ENCODE measurements at places on chromosomes 5 and 9. TPM values are rescaled to one million over a fixed set of nuclear protein-coding genes. Genes with fewer than 3 reads are reported as not detected.

Gene SHB
- 56.4 TPM for total RNA-seq

Gene EIF4E1B
- not detected for total RNA-seq

Gene LRRC19
- total RNA-seq, result not detected

Gene CCL19
- total RNA-seq, result not detected

Gene PHF24
- total RNA-seq, result not detected

Gene SCGB3A2
- 0.51 TPM for total RNA-seq

Gene PCDHB7
- total RNA-seq, result not detected

Gene LSM11
- total RNA-seq, result 5.1 TPM

Gene FOXI1
- not detected for total RNA-seq

Gene DOK3
- 11.7 TPM for total RNA-seq

Gene MTX3
- 7.0 TPM for total RNA-seq

Gene SOX30
- not detected for total RNA-seq

DNA sequence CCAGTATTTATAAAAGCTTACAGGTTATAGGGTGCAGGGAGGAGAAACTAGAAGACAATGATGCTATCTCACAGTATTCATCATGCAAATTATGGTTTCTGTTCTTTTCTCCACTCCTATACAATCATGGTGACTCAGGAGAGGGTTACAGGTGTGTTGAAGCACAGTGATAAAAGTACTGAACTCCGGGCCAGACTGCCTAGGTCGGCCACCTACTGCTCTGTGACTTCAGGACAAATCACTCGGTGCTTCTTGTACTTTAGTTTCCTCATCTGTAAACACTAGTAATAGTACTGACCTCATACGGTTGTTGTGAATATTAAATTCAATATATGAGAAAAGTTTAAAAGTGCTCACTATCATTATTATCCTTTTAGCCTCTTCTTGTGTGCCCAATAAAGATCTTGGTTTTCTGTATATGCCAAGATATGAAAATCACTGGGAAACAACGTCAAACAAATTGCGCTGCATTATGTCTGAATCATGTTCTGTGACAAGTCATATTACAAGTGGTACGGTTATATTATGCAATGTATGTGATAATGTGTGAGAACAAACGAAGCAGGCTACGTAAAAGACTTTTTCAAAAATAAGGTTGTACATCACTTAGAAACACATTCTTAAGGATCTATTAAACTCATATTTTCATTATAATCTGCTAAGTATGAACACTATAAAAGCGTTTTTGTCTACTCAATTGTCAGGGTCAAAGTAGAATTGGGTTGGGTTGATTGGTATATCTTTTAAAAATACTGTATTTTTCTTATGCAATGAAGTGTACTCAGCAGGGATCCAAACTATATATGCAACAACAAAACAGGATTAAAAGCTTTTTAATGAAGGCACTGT, 153.3 kb downstream of the EFNA5 start:
- H3K4me1 ChIP-seq, result peaks cover 38% of the 10 kb centered on the region
- H3K4me3 ChIP-seq, result no peak overlapping the region
- no peak overlapping the region for H3K27ac ChIP-seq
- no peaks in the 10 kb centered on the region for H3K36me3 ChIP-seq
- H3K27me3 ChIP-seq, result no peaks in the 10 kb centered on the region

- no peak overlapping the region for H3K27ac ChIP-seq
- H3K36me3 ChIP-seq, result no peaks in the 10 kb centered on the region
- H3K4me3 ChIP-seq, result no peak overlapping the region
Observed at GRCh38 chr9:27088981-27089380, 20.0 kb upstream of the TEK start.

- H3K27me3 ChIP-seq, result no peaks in the 10 kb centered on the region
- peaks cover 21% of the 10 kb centered on the region for H3K4me1 ChIP-seq
- H3K4me3 ChIP-seq, result peak within 1 kb of the TSS; percentile 96
- peaks cover 5% of the 10 kb centered on the region for H3K36me3 ChIP-seq
- peak; percentile 84 for DNase-seq
- peak within 1 kb of the TSS; percentile 80 for H3K27ac ChIP-seq
Observed at GRCh38 chr9:137618105-137619067, at the start of gene EHMT1. EHMT1 (plus strand) TSS chr9:137619005; CDS start chr9:137619029, 24 bp downstream.

GRCh38 chr5:137831526-137831925, 36.1 kb upstream of the MYOT start:
- no peaks in the 10 kb centered on the region for H3K36me3 ChIP-seq
- H3K4me3 ChIP-seq, result no peak overlapping the region
- no peaks in the 10 kb centered on the region for H3K27me3 ChIP-seq
- peaks cover 27% of the 10 kb centered on the region for H3K4me1 ChIP-seq
- no peak overlapping the region for H3K27ac ChIP-seq

DNA sequence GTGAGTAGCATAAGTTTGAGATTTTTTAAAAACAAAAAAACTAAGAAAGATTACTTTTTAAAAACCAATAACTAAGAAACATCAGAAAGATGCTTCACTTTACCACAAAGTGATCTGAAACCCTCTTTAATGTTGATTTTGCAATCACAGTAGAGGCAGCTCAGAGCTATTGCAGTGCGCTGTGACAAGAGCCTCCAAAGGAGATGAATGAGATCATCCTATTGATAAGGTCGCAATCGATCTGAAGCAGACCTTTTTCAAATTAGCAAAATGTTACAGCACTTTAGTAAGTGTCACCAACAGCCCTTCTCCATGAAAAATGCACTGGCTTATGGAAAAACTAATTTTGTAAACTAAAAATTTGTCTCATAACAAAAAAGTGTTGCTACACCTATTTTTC, 284.6 kb upstream of the EFNA5 start:
- no peak for DNase-seq
- no peak overlapping the region for H3K4me3 ChIP-seq
- H3K27me3 ChIP-seq, result no peaks in the 10 kb centered on the region
- H3K36me3 ChIP-seq, result no peaks in the 10 kb centered on the region
- H3K27ac ChIP-seq, result no peak overlapping the region

DNA sequence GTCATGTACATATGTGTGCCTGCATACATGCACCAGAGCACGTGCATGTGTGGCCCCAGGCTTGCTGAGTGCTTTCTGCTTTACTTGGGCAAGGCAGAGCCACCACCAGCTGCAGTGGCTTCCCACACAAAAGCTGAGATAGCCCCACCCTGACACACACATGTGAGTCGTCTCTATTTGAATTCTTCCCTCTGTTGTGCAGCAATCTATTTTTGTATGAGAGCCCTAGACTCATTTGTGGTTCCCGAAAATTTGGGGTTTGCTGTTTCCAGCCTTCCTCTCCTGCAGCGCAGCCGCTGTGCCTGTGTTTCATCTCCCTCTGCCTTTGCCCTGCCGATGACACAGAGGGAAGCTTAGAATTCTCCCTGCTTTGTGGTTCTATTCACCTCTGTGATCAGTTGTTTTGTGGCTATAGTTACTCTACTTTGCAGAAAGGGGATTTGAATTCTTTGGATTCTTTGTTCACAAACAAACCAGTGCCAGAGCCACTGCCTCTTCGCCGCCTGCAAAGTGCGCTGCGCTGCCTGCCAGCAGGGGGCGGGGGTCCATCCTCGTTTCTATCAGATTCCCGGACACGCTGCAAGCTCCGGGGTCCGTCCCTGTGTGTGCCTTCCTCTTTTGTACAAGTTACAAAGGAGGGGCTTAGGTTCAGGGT, 95.8 kb upstream of the DAP start:
- no peak overlapping the region for H3K27ac ChIP-seq
- peak overlapping the region; percentile 40 for H3K4me3 ChIP-seq
- H3K4me1 ChIP-seq, result peaks cover 33% of the 10 kb centered on the region
- H3K27me3 ChIP-seq, result no peaks in the 10 kb centered on the region
- DNase-seq, result peak; percentile 62

- no peak for DNase-seq
- no peaks in the 10 kb centered on the region for H3K36me3 ChIP-seq
- no peak overlapping the region for H3K4me3 ChIP-seq
- no peaks in the 10 kb centered on the region for H3K27me3 ChIP-seq
- H3K4me1 ChIP-seq, result peaks cover 70% of the 10 kb centered on the region
- H3K27ac ChIP-seq, result peak overlapping the region; percentile 99
Observed at GRCh38 chr9:99051406-99051805, 53.5 kb upstream of the TGFBR1 start.

DNA sequence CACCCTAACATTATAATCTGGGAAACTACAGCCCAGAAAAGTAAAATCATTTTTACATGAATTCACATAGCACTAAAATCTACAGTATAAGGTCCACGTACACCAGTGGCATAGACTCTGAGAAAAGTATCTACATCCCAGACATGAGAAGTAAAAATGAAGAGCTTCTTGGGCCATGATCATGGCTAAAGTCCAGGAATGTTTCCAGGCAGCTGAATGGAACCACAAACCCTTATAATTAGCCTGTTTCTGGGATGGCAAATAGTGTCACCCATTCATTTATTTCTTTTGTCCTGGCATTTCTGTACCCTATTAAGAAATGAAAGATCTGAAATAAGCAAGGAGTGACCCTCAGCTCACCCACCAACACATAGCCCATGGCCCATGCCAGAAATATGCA, 217.9 kb downstream of the SPOCK1 start:
- H3K36me3 ChIP-seq, result no peaks in the 10 kb centered on the region
- H3K27ac ChIP-seq, result no peak overlapping the region
- H3K27me3 ChIP-seq, result no peaks in the 10 kb centered on the region
- H3K4me1 ChIP-seq, result peaks cover 30% of the 10 kb centered on the region
- DNase-seq, result no peak

DNA sequence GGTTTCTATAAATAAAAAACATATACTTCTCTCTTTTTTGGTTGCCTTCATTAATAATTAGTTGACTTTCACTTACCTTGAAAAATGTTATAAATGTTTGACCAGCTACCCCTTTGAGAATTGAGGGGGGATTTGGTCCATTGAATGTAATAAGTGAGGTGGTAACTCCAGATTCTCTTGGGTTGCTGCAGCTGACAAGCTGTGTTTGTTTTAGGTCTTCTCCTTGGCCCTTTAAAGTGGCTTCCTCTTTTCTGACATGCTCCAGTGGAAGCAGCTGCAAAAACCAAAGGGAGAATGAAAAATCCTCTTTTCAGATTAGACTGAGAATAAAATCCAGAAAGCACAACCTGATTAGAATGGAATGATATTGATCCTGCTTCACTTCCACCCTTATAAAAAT, 410.5 kb downstream of the TMEM38B start:
- no peak for DNase-seq
- no peaks in the 10 kb centered on the region for H3K27me3 ChIP-seq
- H3K4me3 ChIP-seq, result no peak overlapping the region
- H3K36me3 ChIP-seq, result no peaks in the 10 kb centered on the region
- no peaks in the 10 kb centered on the region for H3K4me1 ChIP-seq

GRCh38 chr5:172102913-172103626, 85.0 kb downstream of the STK10 start:
- no peak overlapping the region for H3K4me3 ChIP-seq
- H3K27me3 ChIP-seq, result no peaks in the 10 kb centered on the region
- H3K27ac ChIP-seq, result peak overlapping the region; percentile 32
- peak; percentile 97 for DNase-seq

GRCh38 chr5:164302533-164303235, 797.3 kb downstream of the MAT2B start:
- no peak overlapping the region for H3K4me3 ChIP-seq
- H3K27ac ChIP-seq, result no peak overlapping the region
- no peaks in the 10 kb centered on the region for H3K4me1 ChIP-seq
- no peaks in the 10 kb centered on the region for H3K27me3 ChIP-seq
- no peaks in the 10 kb centered on the region for H3K36me3 ChIP-seq

GRCh38 chr5:8766448-8766847, 779.4 kb downstream of the SEMA5A start:
- H3K27ac ChIP-seq, result no peak overlapping the region
- peaks cover 10% of the 10 kb centered on the region for H3K4me1 ChIP-seq
- no peaks in the 10 kb centered on the region for H3K27me3 ChIP-seq
- no peaks in the 10 kb centered on the region for H3K36me3 ChIP-seq

GRCh38 chr5:177545487-177546257, 8.7 kb downstream of the FAM193B start:
- H3K4me1 ChIP-seq, result peaks cover 24% of the 10 kb centered on the region
- no peaks in the 10 kb centered on the region for H3K27me3 ChIP-seq
- peaks cover 4% of the 10 kb centered on the region for H3K36me3 ChIP-seq

- no peak overlapping the region for H3K4me3 ChIP-seq
- no peak for DNase-seq
- no peak overlapping the region for H3K27ac ChIP-seq
Observed at GRCh38 chr9:13352451-13352979, 73.0 kb upstream of the MPDZ start.

GRCh38 chr5:115578657-115579056, 23.6 kb downstream of the TICAM2 start:
- no peak overlapping the region for H3K27ac ChIP-seq
- no peak overlapping the region for H3K4me3 ChIP-seq
- no peaks in the 10 kb centered on the region for H3K36me3 ChIP-seq

DNA sequence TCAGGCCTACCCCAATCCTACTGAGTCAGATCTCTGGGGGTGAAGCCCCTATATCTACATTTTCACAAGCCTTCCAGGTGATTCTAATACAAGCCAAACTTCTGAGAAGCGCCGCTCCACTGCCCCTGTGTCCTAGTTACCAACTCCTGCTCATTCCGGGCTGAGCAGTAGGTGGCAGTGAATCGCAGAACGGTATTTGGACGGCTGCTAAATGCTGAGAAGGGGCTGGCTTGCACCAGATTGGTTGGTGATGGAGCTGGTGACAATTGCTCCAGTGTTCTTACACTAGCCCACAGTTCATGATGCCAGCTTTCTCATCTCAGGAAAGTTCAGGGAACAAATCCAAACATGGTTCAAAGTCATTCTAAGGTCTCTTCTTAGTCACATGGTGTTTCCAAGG, 31.1 kb upstream of the FGF1 start:
- no peak overlapping the region for H3K4me3 ChIP-seq
- H3K27ac ChIP-seq, result no peak overlapping the region
- no peaks in the 10 kb centered on the region for H3K36me3 ChIP-seq
- peak; percentile 67 for DNase-seq
- H3K4me1 ChIP-seq, result peaks cover 29% of the 10 kb centered on the region
- no peaks in the 10 kb centered on the region for H3K27me3 ChIP-seq

DNA sequence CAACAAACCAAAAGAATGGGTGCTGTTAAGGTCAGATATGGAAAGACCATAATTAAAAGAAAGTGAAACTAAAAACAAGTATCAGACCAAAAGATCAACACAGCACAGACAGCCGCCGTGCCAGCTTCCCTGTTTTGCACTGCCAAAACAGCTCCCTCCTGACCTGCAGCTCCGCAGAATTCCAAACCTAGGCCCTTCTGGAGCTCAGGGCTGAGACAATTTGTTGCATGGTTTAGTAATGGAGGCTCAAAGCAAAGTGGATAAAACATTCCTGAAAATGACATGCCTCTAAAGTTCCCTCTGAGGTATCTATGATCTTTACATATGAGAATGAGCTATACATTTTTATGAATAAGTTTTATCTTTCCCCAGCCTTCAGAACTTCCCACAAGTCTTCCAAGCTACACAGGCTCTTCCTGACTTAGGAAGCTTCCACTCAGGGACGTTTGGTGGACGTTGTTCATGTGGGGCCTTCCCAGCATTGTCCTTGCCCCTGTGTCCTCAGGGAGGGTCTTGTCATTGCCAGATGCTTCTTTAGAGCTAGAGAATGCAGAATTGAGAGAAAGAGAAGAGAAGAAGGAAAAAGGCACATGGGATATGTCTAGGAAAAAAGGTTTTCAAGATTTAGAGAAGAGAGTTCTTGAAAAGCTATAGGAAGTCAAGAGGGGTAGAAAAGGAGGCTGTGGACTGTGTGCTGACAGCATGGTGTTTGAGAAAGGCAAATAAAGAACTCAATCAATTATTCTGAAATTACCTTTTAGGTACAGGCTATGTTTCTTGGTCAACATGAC, 28.4 kb upstream of the SSBP2 start:
- DNase-seq, result peak; percentile 15
- no peak overlapping the region for H3K27ac ChIP-seq
- H3K27me3 ChIP-seq, result no peaks in the 10 kb centered on the region
